ENCODE measurements at places on chromosomes 16 and 17.

DNA sequence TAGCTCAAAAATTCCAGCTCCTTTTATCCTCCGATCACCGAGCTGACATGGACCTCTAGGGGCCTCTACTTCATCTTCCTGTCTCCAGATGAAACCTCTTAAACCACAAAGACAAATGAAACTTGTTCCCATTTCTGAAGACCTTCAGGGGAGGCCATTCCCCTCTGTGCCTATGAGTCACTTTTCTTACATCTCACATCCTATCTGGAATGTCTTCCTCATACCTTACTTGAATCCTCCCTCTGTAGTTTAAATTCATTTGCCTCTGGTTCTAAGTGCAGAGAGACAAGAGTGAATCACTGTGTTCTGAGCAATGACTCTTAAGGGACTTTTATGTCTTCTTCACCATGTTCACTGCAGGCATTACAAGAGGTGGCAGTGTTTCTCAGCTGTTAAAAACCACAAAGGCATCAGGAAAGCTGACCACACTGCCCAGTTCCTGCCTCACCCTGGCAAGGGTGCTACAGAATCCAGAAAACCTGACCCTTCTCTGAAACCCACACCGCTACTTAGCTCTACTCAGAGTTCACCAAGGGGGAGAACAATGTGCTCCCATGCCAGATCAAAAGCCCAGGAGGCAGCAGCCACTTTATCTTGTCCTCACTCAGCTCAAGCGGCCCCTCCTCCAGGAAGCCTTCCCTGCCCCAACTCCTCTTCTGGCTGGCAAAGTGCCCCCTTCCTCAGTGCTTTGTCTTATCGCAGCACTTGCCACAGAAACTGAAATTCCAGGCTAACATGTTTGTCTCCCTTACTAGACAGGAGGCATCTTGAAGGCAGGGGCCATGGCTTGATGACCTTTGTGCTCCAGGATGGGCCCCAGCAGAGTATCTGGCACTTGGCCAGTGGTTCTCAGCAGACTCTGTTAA lies 6.4 kb downstream of the CUEDC1 start:
- DNase-seq: no peak

DNA sequence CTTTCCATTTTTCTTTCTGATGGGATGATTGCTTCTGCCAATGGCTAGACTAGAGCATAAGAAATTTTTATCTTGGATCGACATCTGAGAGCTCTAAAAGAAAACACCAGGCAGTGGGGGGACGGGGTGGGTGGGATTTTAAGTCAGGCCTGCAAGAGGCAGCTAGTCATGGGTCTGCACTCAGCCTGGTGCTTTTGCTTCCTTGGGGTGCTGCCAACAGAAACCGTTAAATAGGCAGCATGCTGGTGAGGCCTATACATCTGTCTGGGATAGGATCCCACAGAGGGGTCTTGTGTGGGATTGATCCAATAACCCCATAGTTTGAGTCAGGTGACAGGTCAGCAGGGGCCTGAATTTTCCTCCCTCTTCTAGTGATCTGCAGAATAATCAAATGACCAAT lies 26.9 kb downstream of the ZNRF1 start:
- no peak for DNase-seq

DNA sequence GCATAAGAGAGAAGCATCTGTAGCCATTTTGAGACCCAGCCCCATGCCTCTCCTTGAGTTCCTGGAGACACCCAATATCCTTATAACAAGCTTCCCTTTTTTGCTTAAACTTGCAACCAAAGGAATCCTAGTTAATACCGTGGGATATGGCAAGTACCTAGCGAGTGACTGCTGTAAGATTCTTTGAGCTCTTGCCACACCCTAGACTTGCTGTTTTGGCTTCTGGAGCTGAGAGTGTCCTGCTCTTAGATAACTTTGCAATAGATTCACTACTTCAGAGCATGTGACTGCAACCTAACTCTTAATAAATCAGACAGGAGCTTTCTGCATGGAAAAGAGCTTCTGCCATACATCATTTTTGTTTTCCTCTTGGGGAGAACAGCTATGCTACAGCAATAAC lies 58.3 kb downstream of the AKAP1 start:
- no peak for DNase-seq

GRCh38 chr17:65022751-65023700 lies 33.5 kb downstream of the GNA13 start:
- no peak for DNase-seq

DNA sequence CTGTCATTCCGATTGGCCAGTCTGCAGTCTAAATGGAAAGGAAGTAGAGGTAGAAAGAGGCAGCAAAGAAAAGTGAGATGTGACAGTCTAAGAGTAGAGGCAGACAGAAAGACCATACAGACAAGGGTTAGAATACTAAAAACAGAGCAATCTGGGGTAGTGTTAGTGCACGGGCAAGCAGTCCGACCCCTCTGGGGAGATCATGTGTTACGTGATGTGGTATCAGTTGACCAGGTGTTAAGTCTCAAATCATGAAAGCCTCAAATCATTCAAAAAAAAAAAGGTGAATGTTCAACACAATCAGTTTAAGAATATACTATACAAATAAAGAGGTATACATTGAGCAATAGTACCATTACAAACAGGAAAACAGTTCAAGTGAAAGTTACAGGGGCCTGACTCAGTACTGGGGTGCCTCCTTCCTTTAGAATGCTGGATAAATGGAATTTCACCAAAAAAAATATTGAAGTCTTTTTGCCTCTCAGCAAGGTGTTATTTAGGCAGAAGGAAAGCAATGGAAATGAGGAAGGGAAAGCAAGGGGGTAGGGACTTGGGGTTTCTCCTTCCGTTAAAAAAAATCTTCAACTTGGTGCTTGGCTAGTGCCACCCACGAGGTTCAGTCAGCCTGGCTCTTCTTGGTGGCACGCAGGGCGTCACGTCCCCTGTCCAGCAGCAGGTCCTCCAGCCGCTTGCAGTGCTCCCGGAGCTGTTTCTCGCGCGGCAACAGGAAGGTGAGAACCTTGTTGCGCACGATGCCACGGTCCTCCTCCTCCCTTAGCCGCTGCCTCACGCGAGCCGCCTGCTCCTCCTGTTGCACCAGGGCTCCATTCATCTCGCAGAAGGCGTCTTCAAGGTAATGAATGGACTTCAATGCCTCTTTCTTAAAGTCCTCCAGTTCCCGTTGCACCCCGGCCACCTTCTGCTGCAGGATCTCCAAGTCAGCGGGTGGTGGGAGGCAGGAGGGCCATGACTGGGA lies 616 bp downstream of the CCDC182 start:
- no peak for DNase-seq

DNA sequence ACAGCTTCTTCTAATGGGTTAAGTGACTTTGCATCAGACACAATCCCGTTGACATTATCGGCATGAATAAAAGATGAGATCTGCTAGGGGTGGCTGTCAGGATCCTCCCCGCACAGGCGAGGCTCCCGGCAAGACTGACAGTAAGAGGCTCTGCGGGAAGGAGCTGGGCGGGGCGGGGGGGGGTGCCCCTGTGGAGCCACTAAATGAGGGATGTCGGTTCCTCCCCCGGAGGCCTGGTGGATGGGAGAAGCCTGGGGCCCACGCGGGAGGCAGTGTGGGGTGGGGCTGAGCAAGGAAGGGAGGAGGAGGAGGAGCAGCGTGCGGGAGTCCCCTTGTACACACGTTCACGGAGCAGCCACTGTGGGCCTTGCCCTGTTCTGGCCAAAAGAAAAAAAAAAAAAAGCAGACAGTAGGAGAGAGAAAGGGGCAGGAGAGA lies 190.9 kb upstream of the GSE1 start:
- peak; percentile 10 for DNase-seq

- no peak for DNase-seq
Observed at GRCh38 chr17:9968881-9969280, 63.8 kb upstream of the RCVRN start.

DNA sequence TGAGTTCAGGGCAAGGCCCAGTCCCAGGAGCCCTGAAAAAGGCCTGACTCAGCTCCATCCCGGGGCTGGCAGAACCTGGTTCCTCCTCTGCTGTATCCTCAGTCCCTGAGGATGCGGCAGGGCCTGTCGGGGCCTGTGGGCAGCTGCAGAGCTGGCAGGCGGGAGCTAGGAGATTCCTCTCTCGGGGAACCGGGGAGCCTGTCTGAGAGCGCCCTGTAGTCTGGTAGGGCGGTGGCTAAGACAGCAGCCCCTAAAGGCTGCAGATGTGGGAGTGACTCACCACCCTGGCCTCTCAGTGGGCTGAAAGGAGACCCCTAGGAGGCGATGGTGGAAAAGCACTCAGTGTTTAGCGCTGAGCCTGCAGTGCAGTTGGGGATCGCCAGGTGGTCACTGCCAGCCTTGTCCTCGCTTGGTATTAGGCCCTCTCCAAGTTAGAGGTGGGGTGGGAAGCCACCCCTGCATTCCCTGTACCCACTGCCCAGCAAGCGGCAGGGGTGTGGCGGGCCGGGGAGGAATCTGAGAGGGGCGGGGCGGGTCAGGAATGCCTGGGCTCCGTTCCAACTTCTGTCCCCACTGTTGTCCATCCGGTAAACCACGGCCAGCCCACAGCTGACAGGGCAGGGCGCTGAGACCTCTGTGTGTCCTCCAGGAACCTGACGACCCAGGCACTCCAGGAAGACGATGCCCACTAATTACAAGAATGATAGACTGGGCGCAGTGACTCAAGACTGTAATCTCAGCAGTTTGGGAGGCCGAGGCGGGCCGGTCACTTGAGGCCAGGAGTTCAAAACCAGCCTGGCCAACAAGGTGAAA lies 29.5 kb upstream of the CDH1 start:
- DNase-seq: no peak

DNA sequence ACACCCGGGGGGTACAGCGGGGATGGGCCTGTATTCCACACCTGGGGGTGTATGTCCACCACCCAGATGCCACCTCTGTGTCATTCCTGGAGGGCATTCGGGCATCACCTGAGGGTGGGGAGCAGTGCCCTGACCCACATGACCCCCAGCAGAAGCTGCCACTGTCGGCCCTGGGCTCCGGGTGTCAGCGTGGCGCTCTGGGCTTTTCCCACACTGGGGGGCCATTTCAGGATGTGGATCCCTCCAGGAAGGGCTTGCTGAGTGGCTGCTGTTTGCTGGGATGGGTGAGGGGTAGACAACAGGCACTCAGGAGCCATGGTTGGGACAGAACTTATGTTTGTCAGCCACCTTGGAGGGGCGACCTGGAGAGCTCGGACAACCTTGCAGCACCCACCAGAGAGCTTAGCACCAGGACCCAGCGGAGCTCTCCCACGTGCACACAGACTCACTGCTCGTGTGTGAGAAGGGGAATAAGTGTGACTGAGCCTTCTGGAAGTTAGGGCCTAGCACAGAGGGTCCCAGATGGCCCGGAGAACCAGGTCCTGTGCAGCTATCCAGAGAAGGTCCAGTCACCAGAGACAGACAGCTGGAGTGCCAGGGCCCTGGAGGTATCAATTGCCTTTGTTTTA lies 102.7 kb downstream of the METRNL start:
- DNase-seq: no peak

All from activated T-cell treated with anti-CD3 and anti-CD28 coated beads, Interleukin-2, amount 50 U/mL, for 1 hour (primary cell).